CD4-positive, alpha-beta T cell (primary cell): ENCODE measurements at places on chromosomes 7 and 10.

GRCh38 chr10:19730907-19731217 lies 85.4 kb upstream of the PLXDC2 start:
- DNase-seq: no peak

DNA sequence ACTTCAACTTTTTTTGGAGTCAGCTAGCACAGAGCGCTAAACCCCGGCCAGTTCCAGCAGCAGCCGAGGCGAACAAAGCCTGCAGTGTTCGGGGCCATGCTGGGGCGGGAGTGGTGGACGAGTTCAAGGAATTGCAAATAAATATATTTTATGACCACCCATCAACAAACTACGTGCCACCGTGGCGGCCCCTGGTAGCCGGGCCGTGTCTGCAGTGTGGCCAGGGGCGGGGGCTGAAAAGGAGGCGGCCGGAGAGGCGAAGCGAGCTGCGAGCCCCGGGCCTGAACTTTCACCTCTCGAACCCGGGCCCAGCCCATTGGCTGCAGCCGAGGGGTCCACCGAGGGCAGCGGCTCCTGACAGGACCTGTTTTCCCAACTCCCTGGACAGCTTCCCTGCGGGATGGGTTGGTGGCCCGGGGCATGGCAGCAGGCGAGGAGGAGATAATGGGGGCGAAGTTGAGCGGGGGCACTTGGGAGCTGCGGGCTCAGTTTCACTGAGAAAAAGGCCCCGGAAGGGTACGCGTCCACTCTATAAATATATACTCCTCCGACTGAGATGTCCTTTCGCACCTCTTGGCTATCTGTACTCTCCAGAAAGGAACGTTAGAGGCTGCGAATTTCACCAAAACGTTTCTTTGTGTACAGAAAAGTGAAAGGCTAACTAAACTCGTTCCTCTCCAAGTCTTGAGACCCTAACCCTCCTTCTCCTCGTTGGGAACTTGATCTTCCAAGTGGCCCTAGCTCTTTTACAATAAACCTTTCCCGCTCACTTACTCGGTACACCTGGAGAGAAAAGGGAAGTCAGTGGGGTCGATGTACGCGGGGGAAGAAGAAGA lies 164.6 kb upstream of the PPP1R3A start:
- DNase-seq: no peak

DNA sequence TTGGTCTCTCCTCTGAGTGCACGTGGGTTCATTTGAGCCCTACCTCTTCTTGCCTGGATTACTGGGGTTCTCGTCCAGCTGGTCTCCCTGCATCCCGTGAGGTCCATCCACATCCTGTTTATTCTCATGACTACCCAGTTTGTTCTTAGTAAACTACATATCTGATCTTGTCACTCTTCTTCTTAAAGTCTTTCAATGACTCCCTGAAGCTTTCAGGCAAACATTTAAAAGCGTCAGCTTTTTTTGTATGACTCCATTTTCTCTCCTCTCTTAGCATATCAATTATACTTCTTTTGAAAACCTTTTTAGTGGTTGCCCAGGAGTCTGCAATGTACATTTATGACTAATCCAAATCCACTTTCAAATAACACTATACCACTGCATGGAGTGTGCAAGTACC lies 7.5 kb downstream of the SFXN2 start:
- no peak for DNase-seq

DNA sequence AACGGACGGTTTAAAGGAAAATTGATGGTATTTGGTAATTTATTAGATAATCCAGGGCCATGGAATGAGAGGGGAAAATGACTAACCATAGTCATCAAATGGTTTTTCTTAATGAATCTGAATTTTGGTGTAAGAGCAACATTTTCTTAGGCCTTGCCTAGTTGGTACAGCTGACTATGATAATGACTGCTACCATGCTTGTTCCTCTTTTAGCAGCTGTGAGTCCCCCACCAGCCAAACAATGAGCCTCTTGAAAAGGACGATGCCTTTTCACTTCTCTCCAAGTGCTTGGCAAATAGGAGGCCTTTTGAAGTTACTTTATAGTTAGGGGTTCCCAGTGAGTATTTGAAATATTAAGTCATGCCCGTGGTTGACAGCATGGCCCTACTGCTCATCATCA lies 53.0 kb downstream of the TRUB1 start:
- DNase-seq: no peak

- DNase-seq: no peak
Measured at GRCh38 chr7:158993591-158993990, 137.2 kb downstream of the DYNC2I1 start.
